CD4-positive, alpha-beta T cell treated with Interleukin-1 beta for 1 hour (primary cell): ENCODE measurements at places on chromosomes 7 and 10.
A peak's percentile ranks its signal among the peaks of the same experiment; 100 is the strongest.

GRCh38 chr10:30756151-30756550 is 126.6 kb upstream of the LYZL2 start:
- no peak for DNase-seq

DNA sequence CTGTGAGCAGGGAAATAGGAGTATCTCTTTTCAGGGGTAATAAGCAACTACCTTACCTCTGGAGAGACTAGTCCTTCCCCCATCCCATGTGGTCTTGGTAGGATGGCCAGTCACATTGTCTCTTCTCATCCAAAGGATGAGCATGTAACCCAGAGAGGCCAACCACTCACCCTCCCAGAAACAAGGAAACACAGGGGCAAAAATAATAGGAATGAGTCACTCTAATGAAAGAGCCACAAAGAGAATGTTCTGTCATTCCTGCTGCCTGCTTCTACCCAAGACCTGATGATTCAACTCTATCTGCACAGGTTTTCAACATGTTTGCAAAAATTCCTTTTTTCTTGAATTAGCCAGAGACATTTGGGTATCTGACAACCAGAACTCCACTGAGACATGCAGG is 99.3 kb upstream of the NFE2L3 start:
- DNase-seq, result no peak

GRCh38 chr7:11716185-11716584 is 115.8 kb downstream of the THSD7A start:
- no peak for DNase-seq

GRCh38 chr7:42238709-42239366 is 1.8 kb upstream of the GLI3 start:
- no peak for DNase-seq

GRCh38 chr7:49768835-49769234 is 4.6 kb upstream of the VWC2 start:
- DNase-seq, result no peak

- no peak for DNase-seq
Measured at GRCh38 chr10:107665459-107665858, 501.0 kb upstream of the SORCS1 start.

GRCh38 chr10:117936141-117936540 is 110.6 kb downstream of the RAB11FIP2 start:
- no peak for DNase-seq

DNA sequence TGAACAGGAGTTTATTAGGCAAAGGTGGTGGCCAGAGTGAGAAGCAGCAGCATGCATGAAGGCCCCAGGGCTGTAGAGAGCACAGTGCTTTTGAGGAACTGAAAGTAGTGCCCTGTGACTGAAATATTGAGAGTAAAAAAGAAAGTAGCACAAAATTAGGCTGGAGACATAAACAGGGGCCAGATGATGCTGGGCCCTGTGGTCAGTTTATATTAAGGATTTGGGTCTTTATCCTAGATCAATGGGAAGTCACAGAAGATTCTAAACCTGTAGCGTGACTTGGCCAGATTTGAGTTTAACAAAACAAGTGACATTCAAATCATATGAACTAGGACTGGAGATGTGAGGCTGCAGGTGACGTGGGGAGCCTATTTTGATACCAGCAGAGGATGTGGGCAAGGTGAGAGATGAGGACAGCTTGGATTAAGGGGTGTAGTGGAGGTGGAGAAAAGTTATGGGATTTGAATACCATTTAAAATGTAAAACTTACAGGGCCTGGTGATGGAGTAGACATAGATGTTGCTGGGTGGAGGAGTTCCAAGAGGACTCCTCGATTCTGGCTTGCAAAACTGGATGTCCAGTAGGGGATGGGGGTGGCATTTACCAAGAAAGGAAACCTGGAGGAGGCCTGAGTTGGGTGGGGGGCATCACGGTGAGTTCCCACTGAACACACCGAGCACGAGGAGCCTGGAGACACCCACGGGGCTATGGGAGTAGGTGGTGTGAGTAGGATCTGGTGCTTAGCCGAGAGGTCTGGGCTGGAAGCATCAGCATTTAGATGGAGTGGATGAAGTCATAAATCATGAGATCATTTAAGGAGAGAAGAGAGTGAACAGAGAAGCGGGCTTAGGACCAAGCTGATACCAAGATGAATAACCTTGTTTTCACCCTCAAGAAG is 52.8 kb downstream of the HHEX start:
- no peak for DNase-seq

GRCh38 chr7:36985316-36985715 is 261.0 kb upstream of the AOAH start:
- DNase-seq, result no peak

- DNase-seq, result no peak
Measured at GRCh38 chr10:78728176-78728575, 340.6 kb upstream of the ZMIZ1 start.

DNA sequence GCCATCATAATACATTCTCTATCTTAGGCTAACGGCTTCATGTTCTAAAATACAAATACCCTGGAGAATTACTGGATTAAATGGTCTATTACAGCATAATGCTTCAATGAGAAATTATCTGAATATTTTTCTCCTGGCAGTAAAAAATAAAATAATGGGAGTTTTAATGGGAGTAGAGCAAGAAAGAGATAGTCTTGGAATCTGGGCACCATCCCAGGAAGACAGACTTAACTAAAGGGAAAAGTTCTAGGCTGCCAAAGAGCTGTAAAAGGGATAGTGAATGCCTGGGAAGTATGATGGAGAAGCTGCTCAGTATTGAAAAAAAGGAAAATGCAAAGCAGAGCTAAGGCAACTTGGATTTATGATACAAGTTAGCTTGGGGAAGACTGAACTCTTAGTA is 12.1 kb upstream of the SYPL1 start:
- no peak for DNase-seq

DNA sequence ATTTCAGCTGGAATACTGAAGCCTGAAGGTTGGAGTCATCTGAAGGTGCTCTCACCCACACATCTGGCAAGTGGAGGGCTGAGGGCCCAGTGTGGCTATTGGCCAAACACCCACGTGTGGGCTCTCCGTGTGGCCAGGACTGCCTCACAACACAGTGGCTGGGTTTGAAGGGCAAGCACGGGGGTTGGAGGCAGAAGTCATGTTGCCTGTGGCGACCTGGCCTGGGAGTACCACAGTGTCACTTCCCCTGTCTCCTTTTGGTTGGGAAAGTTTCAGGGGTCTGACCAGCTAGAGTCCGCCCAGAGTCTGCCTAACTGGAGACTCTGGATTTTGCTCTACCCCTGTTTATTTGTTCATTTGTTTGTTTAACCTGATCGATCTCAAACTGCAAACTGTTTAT is 169.5 kb downstream of the DNAJB6 start:
- DNase-seq, result no peak

DNA sequence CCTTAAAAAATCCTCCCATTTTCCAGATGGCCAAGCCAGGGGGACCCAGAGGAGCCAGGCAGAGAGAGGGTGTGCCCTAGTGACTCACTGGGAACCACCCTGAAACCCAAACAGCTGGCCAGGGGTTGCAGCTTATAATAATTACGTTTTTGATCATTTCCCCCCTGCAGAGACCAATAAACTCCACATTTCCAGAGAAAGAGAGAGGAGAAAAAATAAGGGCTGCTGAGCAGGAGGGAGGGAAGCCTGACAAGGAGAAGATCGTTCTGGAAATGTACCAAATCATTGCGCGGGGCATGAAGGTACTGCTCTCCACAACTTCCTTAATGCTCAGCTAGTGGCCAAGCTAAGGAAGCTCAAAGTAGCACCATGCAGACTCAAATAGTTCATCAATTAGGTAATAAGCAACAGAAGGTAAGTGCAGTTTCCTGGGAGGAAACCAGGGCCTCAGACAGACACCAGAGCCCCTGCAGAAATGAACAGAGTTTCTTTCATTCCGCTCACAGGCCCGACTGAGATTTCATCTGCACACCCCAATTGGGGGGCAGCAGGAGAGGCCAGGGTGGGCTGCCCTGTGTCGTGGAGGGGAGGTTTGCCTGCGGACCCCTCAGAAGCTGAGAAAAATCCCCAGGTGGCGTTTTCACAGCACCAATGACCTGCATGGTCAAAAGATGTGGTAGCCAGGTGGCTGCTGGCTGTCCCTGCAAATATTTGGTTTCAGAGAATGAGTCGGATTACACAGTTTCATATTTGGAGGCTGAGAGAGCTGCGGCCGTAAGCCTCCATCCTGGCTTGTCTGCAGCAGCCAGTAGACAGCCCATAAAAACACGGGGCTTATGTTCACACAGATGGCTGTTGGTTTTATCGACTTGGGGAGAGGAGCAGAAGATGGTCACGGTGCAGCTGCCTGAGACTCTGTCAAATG is 153.2 kb upstream of the LYZL2 start:
- DNase-seq, result no peak

DNA sequence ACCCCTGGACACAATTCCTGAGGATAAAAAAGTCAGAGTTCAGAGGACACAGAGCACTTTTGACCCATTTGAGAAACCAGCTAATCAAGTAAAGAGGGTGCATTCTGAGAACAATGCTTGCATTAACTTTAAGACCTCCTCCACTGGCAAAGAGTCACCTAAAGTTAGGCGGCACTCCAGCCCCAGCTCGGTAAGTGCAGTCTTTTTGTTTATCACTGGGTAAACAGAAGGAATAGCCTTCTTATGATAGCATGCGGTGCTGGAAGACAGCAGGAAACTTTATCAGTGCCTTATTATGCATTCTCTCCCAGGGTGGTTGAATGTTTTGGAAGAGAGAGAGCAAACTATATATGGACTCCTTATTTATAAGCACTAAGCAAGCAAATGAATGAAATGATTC is 130.5 kb downstream of the CDK14 start:
- no peak for DNase-seq

GRCh38 chr7:90828601-90829000 is 232.5 kb downstream of the CDK14 start:
- no peak for DNase-seq

DNA sequence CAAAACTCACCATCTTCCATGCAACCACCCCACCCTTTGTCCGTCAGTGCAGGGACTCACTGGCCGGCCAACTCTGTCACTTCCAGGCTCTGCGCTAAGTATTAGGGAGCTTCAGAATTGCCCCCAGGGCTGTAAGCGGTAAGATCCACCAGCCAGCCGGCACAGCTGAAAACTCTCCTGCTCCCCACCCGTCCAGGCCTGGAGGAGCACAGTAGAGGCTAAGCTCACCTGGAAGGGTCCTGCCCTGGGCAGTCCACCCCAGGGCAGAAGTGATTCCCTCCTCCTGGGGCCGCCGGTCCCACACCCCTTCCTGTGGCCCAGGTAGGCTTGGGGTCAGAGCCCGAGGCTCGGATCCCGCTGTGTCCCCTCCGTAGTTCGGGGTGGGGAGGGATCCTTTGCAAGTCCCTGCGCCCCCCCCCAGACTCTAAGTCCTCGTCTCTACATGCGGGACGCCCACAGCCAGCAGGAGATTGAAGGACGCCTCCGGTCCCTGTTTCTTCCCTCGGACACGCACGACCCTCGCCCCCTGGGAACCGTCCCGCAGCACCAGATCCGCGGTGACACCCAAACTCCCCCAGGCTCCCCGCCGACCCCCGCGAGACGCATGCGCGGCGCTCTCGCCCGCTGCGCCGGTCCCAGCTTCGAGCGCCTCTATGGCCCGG is 138.9 kb downstream of the ARHGAP22 start:
- no peak for DNase-seq

DNA sequence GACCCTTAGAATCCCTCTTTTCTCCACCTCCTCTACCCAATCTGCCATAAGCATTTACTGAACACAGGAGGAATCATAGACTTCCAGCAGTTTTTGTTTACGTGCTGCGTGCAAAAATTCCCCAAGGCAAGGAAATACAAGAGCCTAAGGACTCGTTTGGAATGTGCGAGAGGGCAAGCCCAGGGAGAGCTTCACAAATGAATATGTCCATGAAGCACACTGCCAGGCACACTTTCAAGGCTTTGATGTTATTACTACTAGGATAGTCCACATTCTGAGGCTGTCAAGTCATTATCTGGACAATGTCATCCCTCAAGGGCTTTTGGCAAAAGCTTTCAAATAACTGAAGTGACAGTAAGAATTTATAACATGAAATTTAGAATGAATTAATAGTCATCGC is 214.7 kb upstream of the TBX20 start:
- DNase-seq, result no peak

DNA sequence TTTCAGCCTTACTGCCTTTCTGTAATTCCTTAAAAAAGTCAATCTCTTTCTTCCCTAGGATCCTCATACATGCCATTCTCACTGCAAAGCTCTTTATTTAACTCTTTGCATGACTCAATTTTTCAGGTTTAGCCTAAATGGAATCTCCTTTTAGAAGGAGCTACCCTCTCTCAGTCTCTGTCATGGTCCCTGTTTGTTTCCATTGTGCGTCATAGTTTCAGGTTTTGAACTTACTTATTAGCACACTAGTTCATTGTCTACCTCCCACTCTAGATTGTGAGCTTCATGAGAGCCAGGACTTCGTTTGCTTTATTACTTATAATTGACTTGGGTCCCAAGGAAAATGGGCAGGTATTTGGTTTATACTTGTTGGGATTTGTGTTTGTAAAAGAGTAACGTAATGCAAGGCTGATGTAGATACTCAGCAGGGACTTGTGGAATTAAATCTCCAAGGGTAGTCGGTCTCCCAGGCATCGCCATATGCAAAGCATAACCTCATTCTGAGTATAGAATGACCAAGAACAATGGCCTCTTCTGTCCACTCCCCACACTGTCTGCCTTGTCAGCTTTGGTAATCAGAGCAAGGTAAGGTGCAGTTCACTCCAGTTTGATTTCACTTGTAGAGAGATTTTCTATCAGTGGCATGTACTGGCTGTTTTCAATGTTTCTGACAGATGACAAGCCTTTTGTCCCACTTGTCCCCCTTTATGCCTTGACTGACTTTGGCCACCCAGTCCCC is 252.0 kb downstream of the SORCS3 start:
- no peak for DNase-seq

DNA sequence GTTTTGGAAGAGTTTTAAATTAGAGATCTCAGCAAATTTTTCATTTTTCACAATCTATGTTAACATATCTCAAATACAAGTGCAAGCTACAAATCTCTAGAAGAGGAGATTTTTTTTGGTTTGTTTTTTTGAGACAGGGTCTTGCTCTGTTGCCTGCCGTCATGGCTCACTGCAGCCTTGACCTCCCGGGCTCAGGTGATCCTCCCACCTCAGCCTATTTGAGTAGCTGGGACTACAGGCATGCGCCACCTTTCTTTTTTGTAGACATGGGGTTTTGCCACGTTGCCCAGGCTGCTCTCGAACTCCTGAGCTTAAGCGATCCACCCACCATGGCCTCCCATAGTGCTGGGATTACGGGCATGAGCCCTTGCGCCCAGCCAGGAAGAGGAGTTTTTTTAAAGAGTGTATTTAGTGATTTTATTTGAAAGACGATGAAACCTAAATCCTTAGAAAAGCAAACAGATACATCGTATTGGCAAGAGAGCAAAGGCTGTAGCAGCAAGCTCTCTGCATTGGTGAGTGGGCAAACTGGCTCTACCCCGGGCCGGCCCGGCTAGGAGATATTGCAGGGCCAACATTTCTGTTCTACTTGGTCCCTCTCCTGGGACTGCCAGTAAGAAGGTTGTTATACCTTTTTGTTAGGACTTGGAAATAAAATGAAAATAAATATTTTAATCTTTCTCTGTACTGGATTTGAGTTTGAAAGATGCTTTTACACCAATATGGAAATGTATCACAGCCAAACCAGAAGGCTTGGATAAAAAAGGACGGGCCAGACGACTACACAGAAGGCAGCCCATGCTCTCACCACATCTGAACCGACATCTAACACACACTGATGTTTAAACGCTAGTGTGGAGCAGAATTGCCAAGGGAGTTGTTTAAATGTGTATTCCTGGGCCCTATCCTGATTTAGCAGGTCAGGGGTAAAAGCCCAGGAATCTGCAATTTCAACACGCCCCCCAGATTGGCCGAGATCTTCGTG is 49.6 kb upstream of the RHEB start:
- no peak for DNase-seq

GRCh38 chr10:21496343-21497176 is 28.9 kb downstream of the SKIDA1 start:
- peak; percentile 44 for DNase-seq

- no peak for DNase-seq
Measured at GRCh38 chr7:36336390-36336789, 53.3 kb upstream of the ANLN start.
